ENCODE measurements at places on chromosomes 5 and 9.

GRCh38 chr9:76654575-76654974 lies 109.7 kb upstream of the PCA3 start:
- peak; percentile 94 for DNase-seq

GRCh38 chr9:113807173-113808061 lies 68.7 kb upstream of the ZNF618 start:
- DNase-seq: peak; percentile 68

DNA sequence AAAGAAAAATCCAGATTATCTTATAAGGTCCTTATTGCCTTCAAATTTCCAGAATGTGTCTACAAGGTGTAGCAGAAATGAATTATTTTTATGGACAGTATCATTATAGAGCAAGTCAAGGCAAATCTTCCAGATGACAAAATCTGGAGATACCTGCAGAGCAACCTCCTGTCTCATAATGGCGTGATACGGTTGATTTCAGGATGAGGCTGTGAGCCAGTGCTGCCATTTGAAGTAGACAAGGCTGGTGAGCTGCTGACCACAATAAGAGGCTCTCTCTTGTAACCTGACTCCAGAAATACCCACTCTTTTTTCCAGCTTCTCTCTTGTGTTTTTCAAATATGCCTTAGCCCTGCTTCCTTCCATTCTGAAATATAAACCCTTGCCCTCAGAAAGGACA lies 108.2 kb downstream of the HTR1A start:
- no peak for DNase-seq

- DNase-seq: no peak
Measured at GRCh38 chr5:172312286-172312685, 28.7 kb upstream of the UBTD2 start.

GRCh38 chr5:107090506-107090905 lies 580.2 kb downstream of the EFNA5 start:
- no peak for DNase-seq

- DNase-seq: no peak
Measured at GRCh38 chr5:43699910-43700309, 96.9 kb downstream of the NNT start.

GRCh38 chr9:70475211-70475610 lies 60.8 kb upstream of the KLF9 start:
- DNase-seq: no peak

GRCh38 chr5:153463806-153464205 lies 26.7 kb upstream of the GRIA1 start:
- peak; percentile 87 for DNase-seq

GRCh38 chr5:82163452-82164175 lies 114.5 kb downstream of the RPS23 start:
- peak; percentile 40 for DNase-seq

DNA sequence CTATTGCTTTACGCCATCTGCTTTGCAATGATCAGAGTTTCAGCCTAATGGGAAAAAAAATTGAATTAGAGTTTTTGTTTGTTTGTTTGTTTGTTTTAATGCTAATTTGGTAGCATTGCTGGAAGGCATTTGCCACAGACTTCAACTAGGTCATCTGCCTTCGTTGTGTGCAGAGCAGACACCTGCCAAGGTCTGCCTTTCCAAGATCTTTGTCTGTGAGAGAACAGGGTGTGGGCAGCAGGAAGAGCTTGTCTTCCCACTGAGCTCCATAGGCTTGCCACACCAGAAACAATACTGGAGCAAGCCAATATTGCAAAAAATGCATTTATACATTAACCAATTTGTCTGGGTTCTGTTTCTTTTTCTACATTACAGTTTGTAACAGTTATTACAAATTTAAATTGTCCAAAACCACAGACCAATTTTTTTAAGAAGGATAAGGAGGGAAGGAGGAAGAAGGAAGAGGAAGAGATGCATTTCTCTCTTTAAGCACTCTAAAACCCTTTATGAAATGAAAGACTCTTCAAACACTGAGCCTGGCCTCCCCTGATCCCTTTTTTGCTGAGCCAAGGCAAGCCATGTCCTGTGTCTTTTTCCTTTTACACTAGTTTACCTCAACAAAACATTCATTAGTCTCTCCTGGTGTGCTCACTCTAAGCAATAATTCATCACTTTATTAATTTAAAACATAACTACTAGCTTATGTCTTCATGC lies 210.5 kb downstream of the SNX18 start:
- no peak for DNase-seq

- DNase-seq: no peak
Measured at GRCh38 chr9:129866394-129867135, 31.3 kb downstream of the USP20 start.

- DNase-seq: no peak
Measured at GRCh38 chr5:90813392-90813791, 254.8 kb downstream of the ADGRV1 start.

- DNase-seq: no peak
Measured at GRCh38 chr5:1731091-1731639, 68.5 kb downstream of the MRPL36 start.

DNA sequence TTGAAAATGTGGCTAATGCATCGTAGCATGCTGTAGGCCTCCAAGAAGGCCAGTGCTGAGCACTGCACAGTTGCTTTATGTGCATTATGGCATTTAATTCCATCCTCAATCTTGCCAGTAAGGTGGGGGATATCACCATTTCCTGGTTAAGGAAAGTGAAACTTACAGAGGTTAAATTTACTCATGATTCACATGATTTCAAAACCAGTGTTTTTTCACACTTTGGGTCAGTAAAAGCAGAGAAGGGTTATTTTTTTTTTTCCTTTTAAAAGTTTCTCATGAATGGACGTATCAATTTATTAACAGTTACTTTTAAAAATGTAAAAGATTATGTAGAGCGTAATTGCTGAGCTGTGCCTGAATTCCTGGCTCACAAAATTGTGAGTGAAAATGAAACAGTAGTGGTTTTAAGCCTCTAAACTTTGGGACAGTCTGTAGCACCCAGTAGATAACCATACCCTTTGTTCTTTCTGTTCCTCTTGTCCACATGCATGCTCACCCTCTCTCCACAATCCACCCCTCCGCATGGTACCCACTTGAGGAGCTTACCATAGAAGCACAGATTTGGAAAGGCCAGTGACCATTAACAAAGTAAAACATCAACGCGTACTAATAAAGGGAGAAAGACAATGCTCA lies 21.2 kb downstream of the MAST4 start:
- no peak for DNase-seq

- peak; percentile 6 for DNase-seq
Measured at GRCh38 chr9:92561374-92562330, 25.9 kb upstream of the ECM2 start.

- no peak for DNase-seq
Measured at GRCh38 chr9:114784721-114785279, 21.0 kb downstream of the TNFSF15 start.

DNA sequence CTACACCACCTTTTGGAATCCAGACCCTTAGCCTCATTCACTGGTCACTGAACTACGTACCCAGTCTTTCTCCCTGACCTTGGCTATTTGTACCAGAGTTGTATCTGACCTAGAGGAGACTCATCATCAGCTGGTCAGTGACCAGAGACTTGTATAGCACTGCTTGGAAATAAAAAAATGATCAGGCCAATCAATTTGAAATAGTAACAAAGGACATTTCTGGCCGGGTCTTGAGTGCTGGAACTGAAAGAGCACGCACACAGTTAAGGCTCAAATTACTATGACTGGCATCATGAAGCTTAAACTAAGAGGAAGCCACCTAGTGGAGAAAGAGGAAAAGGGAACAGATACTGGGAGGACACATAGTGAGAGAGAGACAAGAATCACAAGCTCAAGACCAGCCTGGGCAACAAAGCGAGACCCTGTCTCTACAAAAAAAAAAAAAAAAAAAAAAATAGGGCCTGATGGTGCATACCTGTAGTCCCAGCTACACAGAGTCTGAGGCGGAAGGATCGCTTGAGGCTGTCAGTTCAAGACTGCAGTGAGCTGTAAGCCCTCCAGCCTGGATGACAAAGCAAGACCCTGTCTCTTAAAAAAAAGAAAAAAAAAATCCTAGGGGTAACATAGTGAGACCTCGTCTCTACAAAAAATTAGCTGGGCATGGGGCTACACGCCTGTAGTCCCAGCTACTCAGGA lies 12.8 kb upstream of the SRP19 start:
- DNase-seq: peak; percentile 83

DNA sequence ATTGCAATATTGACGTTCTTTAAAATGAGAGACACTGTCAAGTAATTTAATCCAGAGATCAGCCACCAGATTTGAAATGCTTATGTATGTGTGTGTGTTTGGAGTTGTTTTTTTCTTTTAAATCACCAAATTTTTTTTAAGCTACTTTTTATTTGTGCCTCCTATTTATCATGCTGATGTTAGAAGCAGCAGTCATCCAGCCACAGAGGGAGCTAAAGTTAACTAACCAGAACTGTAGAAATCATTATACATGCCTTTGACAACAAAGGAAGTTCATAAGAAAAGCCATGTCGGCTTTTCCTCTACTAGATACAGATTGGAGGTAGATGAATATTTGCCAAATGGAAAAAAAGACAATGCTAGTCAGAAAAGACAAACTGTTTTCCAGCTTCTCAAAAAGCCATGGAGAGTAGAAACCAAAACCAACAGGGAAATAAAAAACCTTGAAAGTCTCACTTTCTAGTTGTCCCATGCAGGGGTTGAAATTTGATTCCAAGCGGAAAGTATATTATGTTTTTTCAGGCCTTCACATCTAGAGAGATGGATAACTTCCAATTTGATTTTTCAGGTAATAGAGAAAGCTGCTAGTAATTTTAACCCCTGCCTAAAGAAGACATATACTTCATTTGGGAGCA lies 4.5 kb downstream of the PURA start:
- peak; percentile 36 for DNase-seq

GRCh38 chr9:137496601-137497375 lies 37.7 kb upstream of the NSMF start:
- DNase-seq: no peak

DNA sequence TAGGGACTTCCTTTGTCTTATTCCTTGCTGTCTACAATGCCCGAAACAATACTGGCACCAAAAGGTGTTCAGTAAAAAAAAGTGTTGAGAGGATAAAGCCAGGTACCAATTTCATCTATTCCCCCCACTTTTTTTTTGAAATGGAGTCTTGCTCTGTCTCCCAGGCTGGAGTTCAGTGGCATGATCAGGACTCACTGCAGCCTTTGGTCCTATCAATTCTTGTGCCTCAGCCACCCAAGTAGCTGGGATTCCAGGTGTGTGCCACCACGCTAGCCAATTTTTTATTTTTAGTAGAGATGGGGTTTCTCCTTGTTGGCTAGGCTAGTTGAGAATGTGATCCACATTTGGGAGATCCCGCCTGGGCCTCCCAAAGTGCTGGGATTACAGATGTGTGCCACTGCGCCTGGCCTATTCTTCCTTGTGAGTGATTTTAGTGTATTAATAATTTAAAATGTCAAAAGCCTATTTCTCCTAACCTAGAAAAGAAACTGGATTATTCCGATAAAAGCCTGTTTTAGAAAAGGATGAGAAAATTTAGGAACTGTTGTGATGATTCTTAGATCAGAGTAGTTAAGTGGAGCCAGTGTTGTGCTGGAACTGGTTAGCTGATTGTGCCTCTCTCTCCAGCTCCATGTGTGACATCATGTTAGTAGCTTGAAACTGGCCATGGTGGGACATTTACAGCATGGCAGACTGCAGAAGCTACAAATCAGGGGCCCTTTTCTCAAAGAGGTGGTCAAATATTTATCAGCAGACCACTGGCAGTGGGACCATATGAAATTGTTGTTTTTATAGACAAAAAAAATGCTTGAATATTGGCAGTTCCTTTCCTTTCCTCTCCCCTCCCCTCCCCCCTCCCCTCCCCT lies 14.3 kb downstream of the CDC42SE2 start:
- peak; percentile 43 for DNase-seq

DNA sequence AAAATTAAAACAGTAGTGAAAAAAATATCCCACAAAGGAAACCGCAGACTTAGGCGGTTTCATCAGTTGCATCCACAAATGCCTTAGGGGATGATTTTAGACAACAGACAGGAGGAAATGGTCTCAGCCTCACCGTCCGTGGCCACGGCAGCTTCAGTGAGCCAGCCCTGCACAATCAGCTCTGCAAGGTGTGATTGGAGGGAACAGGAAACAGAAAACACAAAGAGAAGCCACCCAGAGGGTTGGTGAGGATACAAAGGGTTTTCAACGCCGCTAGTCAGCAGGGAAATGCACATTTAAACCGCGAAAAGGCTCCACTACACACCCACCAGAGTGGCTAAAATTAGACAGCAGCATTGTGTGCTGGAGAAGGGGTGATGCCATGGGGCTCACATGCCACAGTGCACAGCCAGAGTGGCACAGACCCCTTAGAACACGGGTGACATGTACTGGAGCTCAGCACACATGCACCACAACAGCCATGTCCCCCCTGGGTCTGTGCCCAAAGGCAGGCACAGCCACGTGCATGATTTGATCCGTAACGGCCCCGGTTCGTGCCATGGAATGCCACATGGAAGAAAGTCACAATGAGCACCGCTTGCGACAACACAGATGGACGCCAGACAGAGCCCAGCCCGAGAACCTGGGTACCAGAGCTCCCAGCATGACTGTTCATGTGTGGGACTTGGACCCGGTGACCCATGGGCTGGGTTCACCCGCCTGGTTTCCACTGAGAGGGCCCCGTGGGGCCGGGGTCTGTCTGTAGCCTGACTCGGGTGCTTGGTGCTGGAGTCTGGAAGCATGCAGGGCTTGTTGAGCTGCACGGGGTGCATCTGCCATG lies 18.3 kb upstream of the TERT start:
- peak; percentile 18 for DNase-seq

DNA sequence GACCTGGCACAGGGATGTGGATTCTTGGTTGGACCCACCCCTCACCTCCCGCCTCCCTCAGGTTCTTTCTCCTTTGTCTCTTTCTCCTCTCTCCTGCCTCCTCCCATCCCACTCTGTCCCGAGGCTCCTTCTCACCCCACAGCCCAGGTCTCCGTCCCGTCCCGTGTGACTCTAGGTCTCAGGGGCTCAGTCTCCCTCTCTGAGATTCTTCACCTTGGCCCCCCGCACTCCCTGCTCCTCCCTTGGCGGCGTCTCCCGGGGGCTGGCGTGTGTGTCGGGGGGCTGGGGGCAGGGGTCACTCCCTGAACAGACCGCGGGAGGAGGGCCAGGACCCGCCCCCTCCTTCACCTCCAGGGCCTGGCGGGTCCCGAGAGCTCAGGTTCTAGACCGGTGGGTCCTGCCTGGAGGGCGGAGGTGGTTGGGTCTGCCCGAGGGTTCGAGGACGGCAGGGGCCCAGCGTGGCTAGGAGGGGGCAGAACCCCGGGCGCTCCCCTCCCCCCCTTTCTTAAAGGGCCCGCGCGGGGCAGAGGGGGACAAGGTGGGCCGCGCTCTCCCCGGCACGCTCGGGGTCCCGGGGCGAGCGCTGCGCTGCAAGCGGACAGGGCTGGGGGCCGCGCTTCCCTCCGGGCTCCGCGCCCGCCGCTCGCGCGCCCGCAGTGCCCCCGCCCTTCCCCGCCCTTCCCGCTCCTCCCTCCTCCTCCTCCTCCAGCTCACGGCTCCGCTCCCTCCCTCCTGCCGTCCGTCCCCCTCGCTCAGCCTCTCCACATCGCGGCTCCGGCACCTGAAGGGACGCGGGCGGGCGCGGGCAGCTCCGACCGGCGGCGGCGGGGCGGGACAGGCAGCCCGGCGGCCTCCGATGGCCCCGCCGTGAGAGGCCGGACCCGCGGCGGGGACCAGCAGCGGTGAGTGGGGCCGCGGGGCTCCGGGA lies at the start of gene PSD2:
Gene PSD2 (plus strand): TSS at position 735 of the 928 bp plus-strand sequence. CDS start 13,633 bp downstream, outside the sequence.
- DNase-seq: peak; percentile 15
